ENCODE measurements at places on chromosomes 6 and 20.

- H3K36me3 ChIP-seq: no peaks in the 10 kb centered on the region
- no peaks in the 10 kb centered on the region for H3K27me3 ChIP-seq
- no peak for DNase-seq
Observed at GRCh38 chr6:41288030-41288753, 1.7 kb upstream of the TREM1 start.

- H3K36me3 ChIP-seq: no peaks in the 10 kb centered on the region
- no peak for DNase-seq
- no peak overlapping the region for H3K27ac ChIP-seq
- no peaks in the 10 kb centered on the region for H3K27me3 ChIP-seq
Observed at GRCh38 chr20:51362254-51362653, 180.3 kb downstream of the NFATC2 start.

DNA sequence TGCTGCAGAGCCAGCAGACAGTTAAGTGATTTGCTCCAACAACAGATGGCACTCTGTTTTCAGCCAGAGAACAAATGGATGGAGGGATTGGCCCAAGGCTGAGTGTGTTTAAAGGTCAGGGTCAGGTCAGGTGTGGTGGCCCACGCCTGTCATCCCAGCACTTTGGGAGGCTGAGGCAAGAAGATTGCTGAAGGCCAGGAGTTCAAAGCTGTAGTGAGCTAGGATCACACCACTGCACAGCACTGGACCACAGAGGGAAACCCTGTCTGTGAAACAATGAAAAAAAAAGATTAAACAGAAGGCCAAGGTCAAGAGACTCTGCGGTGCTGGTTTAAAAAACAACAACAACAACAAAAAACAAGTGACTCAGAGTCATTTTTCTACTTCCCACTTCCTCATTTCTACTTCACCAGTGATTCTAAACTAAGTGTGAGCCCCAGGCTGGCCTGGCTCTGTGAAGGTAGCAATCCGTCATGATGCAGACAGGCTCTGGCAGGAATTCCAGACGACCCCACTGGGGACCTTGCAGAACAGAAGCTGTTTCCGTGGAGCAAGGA, 42.5 kb upstream of the ARMC2 start:
- H3K4me3 ChIP-seq: no peak overlapping the region
- no peaks in the 10 kb centered on the region for H3K36me3 ChIP-seq
- H3K27me3 ChIP-seq: no peaks in the 10 kb centered on the region

DNA sequence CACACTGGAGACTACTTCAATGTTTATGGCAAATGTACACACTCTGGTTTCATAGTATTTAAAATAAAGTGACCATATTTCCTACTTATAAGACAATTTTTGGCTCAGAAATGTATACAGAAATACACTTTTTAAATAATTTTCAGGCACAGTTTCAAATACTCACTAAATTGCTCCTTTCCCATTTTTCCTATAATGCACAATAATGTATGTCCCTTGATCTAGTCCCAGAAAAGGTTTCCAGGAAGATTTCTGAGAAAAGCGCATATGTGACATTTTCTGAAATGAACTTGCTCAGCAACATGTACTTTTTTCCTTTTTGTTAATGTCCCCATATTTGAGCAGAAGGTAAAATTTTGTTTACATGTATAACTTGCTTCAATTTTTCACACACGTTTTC, 591.4 kb downstream of the CD109 start:
- no peak overlapping the region for H3K4me3 ChIP-seq
- H3K27ac ChIP-seq: no peak overlapping the region
- no peak for DNase-seq
- no peaks in the 10 kb centered on the region for H3K4me1 ChIP-seq

DNA sequence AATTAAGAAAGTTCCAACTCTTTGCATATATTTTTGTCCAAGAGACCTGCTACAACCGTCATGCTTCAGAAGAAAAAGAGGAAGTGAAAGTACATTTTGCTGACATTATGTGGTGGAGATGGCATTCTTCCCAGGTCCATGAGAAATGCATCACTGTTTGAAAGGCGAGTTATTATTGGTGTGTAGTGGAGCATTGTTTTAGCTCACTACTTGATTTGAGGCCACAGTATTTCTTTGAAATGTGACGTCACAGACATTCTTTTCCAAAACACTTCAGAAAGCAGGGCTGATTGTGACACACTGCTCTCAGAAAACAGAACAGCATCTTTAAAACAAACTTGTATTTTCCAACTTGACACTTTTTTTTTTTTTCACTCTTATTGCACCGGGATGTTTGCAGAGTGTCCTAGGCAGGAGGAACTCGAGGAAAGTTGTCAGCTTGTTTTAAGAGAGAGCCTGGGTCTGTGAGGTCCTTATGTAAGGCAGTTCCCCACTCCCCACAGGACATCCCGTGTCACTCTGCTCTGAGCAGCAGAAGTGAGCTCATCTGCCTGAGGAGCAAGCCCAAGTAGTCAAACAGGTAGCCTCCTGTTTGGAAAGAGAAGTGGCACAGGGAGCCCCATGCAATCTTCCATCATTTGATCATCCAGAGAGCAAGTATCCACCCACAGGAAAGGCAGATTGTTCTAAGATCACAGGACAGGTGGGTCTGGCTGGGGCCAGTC, 1.1 kb downstream of the SPTLC3 start:
- peaks cover 28% of the 10 kb centered on the region for H3K4me1 ChIP-seq
- peak overlapping the region; percentile 72 for H3K4me3 ChIP-seq

GRCh38 chr6:35973670-35974222, 50.7 kb downstream of the SLC26A8 start:
- no peak overlapping the region for H3K27ac ChIP-seq
- no peaks in the 10 kb centered on the region for H3K36me3 ChIP-seq
- H3K27me3 ChIP-seq: no peaks in the 10 kb centered on the region

DNA sequence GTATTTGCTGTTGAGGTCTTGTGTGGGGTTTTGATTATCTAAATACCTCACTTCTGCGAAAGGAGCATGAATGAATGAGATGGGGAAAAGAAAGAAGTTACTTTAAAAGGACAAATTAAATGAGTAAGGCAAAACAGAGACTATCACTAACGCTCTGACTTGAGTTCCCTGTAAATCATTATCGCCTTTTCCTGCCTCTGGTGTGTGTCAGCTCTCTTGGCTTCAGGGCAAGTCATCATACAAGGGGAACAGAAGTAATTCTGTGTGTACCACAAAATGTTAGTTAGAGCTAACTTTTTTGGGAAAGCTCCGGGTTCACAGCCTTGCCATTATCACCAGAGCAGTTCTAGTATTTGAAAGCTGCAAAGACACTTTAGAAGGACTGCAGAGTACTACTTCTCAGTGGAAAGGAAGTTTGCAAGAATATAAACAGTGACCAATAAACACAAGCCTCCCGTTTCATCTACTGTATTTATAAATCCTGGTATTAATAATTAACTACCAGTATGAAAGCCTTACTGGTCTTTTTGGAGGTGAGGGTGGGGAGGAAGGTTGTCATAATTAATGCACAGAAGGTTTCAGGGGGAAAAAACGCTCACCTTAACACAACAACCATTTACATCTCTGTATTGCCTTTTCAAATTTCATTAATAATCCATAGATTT, 1.2 kb downstream of the DZANK1 start:
- no peak overlapping the region for H3K4me3 ChIP-seq
- no peak for DNase-seq
- H3K4me1 ChIP-seq: peaks cover 8% of the 10 kb centered on the region
- no peak overlapping the region for H3K27ac ChIP-seq

GRCh38 chr6:32148289-32149091, 3.2 kb downstream of the PRRT1 start:
- H3K4me3 ChIP-seq: peak overlapping the region; percentile 26
- no peak for DNase-seq
- no peaks in the 10 kb centered on the region for H3K36me3 ChIP-seq
- no peaks in the 10 kb centered on the region for H3K27me3 ChIP-seq
- peaks cover 15% of the 10 kb centered on the region for H3K4me1 ChIP-seq

DNA sequence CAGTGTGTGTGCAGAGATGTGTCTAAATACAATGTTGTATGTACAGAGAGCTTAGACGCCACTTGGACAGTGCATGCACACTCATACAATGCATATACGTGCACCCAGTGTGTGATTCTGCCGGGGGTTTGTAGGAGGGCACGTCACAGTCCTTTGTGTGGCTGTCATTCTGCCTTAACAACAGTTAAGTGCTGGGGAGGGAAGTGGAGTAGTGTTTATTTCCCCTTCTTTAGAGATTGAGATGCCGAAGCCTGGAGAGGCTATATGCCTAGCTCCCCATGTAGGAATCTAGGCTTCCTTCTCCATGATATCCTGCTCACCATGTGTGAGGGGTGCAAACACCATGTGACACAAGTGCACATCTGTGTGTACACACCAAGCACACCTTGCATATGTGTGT, 38.2 kb downstream of the MDFI start:
- H3K36me3 ChIP-seq: no peaks in the 10 kb centered on the region
- DNase-seq: no peak
- no peak overlapping the region for H3K27ac ChIP-seq
- H3K27me3 ChIP-seq: no peaks in the 10 kb centered on the region
- H3K4me3 ChIP-seq: no peak overlapping the region

GRCh38 chr6:112886415-112886814, 539.3 kb downstream of the RFPL4B start:
- H3K36me3 ChIP-seq: no peaks in the 10 kb centered on the region
- no peak overlapping the region for H3K27ac ChIP-seq
- no peak overlapping the region for H3K4me3 ChIP-seq

DNA sequence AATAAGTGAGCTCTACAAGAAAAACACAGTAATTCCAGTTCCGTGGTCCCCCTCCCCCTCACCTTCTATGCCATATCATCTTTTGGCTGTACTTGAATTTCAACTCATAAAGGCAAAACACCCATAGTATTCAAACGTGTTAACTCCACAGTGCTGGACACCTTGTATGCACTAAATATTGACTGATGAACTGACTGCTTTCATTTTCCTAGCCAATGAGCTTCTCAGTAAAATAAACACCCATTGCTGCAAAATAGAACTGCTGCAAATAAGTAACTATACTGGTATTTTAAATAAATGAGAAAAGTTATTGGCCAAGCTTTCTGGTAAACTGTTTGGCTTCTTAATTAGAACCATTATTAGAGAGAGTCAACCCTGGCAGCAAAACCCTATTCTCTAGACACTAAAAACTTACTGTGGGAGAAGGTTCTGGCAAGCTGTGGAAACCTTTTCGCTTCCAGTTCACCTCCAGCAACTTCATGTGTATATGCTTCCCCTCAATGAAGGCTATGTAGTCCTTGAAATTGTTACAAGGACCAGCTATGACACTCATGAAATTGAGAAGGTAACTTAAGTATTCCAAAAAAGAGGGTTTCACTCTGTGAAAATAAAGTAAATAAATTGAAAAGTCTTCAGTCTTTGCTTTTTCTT, 86.0 kb downstream of the MBOAT1 start:
- no peaks in the 10 kb centered on the region for H3K4me1 ChIP-seq
- DNase-seq: no peak
- H3K4me3 ChIP-seq: no peak overlapping the region
- no peaks in the 10 kb centered on the region for H3K27me3 ChIP-seq
- no peaks in the 10 kb centered on the region for H3K36me3 ChIP-seq

GRCh38 chr6:43717822-43718221, 30.2 kb upstream of the MRPS18A start:
- no peaks in the 10 kb centered on the region for H3K36me3 ChIP-seq
- no peak for DNase-seq
- no peak overlapping the region for H3K4me3 ChIP-seq
- H3K27me3 ChIP-seq: no peaks in the 10 kb centered on the region
- H3K4me1 ChIP-seq: peaks cover 12% of the 10 kb centered on the region
- H3K27ac ChIP-seq: no peak overlapping the region

GRCh38 chr6:147522597-147522996, 14.1 kb downstream of the SAMD5 start:
- no peaks in the 10 kb centered on the region for H3K4me1 ChIP-seq
- DNase-seq: no peak
- no peaks in the 10 kb centered on the region for H3K36me3 ChIP-seq
- no peak overlapping the region for H3K4me3 ChIP-seq

- DNase-seq: no peak
- H3K36me3 ChIP-seq: peaks cover 14% of the 10 kb centered on the region
- no peaks in the 10 kb centered on the region for H3K27me3 ChIP-seq
- H3K4me1 ChIP-seq: peaks cover 3% of the 10 kb centered on the region
Observed at GRCh38 chr6:44245391-44245911, 1.4 kb upstream of the HSP90AB1 start.

GRCh38 chr6:3888153-3888957, 39.2 kb downstream of the FAM50B start:
- peaks cover 12% of the 10 kb centered on the region for H3K4me1 ChIP-seq
- H3K36me3 ChIP-seq: no peaks in the 10 kb centered on the region
- H3K4me3 ChIP-seq: no peak overlapping the region
- no peak for DNase-seq
- no peaks in the 10 kb centered on the region for H3K27me3 ChIP-seq

DNA sequence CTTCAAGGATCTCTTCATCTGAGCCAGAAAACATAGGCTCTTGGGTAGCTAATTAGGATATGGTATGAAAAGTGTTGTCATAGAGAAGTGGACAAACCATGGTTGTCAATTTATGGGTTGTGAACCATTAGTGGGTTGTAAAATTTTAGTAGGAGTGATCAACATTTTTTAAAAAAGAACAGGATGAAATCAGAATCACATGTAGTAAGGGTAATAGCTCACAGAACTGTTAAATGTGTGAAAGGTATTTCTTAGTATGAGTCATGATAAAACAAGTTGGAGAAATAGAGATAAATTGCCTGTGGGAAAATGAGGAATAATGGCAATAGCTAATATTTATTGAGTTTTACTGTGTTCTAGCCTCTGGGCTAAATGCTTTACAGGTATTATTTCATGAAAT, 113.4 kb downstream of the MAP3K4 start:
- no peak overlapping the region for H3K27ac ChIP-seq
- peaks cover 28% of the 10 kb centered on the region for H3K36me3 ChIP-seq
- H3K27me3 ChIP-seq: no peaks in the 10 kb centered on the region
- H3K4me3 ChIP-seq: no peak overlapping the region

GRCh38 chr6:117496383-117496990, 14.0 kb downstream of the DCBLD1 start:
- H3K27ac ChIP-seq: no peak overlapping the region
- H3K4me1 ChIP-seq: peaks cover 20% of the 10 kb centered on the region
- no peak for DNase-seq
- peak overlapping the region; percentile 6 for H3K4me3 ChIP-seq
- no peaks in the 10 kb centered on the region for H3K27me3 ChIP-seq
- no peaks in the 10 kb centered on the region for H3K36me3 ChIP-seq

GRCh38 chr20:62420846-62421715, 6.3 kb downstream of the RBBP8NL start:
- H3K36me3 ChIP-seq: no peaks in the 10 kb centered on the region
- H3K4me3 ChIP-seq: no peak overlapping the region
- H3K27ac ChIP-seq: no peak overlapping the region
- no peaks in the 10 kb centered on the region for H3K4me1 ChIP-seq
- H3K27me3 ChIP-seq: no peaks in the 10 kb centered on the region

- H3K27ac ChIP-seq: no peak overlapping the region
- H3K36me3 ChIP-seq: no peaks in the 10 kb centered on the region
- no peaks in the 10 kb centered on the region for H3K27me3 ChIP-seq
- H3K4me3 ChIP-seq: no peak overlapping the region
Observed at GRCh38 chr6:163706500-163707087, 292.1 kb downstream of the QKI start.

GRCh38 chr6:41399424-41399823, 64.0 kb downstream of the NCR2 start:
- no peaks in the 10 kb centered on the region for H3K4me1 ChIP-seq
- no peaks in the 10 kb centered on the region for H3K36me3 ChIP-seq
- no peak for DNase-seq
- H3K4me3 ChIP-seq: no peak overlapping the region
